Liver (tissue), 10 donors: ENCODE measurements at places on chromosomes 16 and 17. TPM values are rescaled to one million over a fixed set of nuclear protein-coding genes. Genes with fewer than 3 reads are reported as not detected.

Gene PRAC2
- not detected for total RNA-seq

Gene RFFL
- total RNA-seq, result 28.0 TPM

Gene CTRL
- total RNA-seq, result 0.09 TPM

Gene C16orf86
- total RNA-seq, result 1.2 TPM

Gene DNAAF1
- 0.08 TPM for total RNA-seq

Gene OR3A3
- total RNA-seq, result not detected

Gene TOX3
- total RNA-seq, result 1.3 TPM

Gene PTX4
- 0.08 TPM for total RNA-seq

Gene FASN
- total RNA-seq, result 229 TPM

Gene HOXB9
- not detected for total RNA-seq

Gene NAT9
- 25.5 TPM for total RNA-seq

Gene WIPI1
- total RNA-seq, result 37.9 TPM

Gene RUNDC3A
- total RNA-seq, result 17.0 TPM

Gene PLXDC1
- total RNA-seq, result 0.84 TPM

Gene PSKH1
- 14.0 TPM for total RNA-seq

Gene STH
- total RNA-seq, result not detected

Gene KCNJ2
- total RNA-seq, result 2.7 TPM

Gene MYH1
- total RNA-seq, result 0.14 TPM

Gene YBX2
- 0.61 TPM for total RNA-seq

Gene PRSS21
- total RNA-seq, result not detected

Gene KRT36
- total RNA-seq, result not detected

Gene HCRT
- total RNA-seq, result not detected

Gene ZACN
- total RNA-seq, result not detected

Gene KCNJ12
- total RNA-seq, result 0.47 TPM

Gene DLX3
- total RNA-seq, result not detected

Gene TIMP2
- 10.6 TPM for total RNA-seq

Gene SYCE1L
- not detected for total RNA-seq

Gene C16orf96
- total RNA-seq, result 0.25 TPM

Gene ABCC12
- not detected for total RNA-seq

Gene BAIAP3
- total RNA-seq, result 2.8 TPM

Gene KRTAP4-11
- total RNA-seq, result not detected

Gene CENPX
- total RNA-seq, result 40.6 TPM

Gene PABPN1L
- 0.09 TPM for total RNA-seq

Gene GPRC5C
- total RNA-seq, result 34.2 TPM

Gene NTN3
- total RNA-seq, result 2.3 TPM

Gene SCNN1B
- not detected for total RNA-seq

Gene KRTAP2-3
- not detected for total RNA-seq

Gene STX1B
- 1.2 TPM for total RNA-seq
